ENCODE measurements at places on chromosomes 4 and X. TPM values are rescaled to one million over a fixed set of nuclear protein-coding genes. Genes with fewer than 3 reads are reported as not detected.

Gene PITX2
- 182 TPM for total RNA-seq

GRCh38 chrX:154918060-154918483 is 31.9 kb downstream of the F8A1 start:
- DNase-seq, result peak; percentile 79

DNA sequence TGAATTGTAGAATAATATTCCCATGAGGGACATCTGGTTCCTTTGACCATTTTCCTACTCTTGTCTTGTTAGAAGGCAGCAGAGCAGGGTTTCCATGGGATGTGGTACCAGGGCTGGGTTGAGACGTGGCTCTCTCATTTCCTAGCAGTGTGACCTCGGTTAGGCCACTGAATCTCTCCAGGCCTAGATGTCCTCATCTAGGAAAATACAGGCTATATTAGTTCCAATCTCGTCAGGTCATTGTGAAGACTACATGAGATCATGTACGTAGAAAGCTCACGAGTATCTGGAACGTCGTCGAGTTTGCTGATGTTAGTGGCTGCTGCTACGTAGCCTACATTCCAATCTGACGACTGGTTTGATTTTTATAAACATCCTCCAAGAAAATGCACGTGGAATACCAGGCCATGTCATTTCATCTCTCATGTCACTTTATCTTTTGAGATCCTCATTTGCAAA is 278.2 kb upstream of the GATB start:
- DNase-seq, result no peak

Gene CCSER1
- total RNA-seq, result 14.7 TPM

GRCh38 chrX:118346258-118347094 is 570 bp downstream of the WDR44 start:
- peak; percentile 44 for DNase-seq

DNA sequence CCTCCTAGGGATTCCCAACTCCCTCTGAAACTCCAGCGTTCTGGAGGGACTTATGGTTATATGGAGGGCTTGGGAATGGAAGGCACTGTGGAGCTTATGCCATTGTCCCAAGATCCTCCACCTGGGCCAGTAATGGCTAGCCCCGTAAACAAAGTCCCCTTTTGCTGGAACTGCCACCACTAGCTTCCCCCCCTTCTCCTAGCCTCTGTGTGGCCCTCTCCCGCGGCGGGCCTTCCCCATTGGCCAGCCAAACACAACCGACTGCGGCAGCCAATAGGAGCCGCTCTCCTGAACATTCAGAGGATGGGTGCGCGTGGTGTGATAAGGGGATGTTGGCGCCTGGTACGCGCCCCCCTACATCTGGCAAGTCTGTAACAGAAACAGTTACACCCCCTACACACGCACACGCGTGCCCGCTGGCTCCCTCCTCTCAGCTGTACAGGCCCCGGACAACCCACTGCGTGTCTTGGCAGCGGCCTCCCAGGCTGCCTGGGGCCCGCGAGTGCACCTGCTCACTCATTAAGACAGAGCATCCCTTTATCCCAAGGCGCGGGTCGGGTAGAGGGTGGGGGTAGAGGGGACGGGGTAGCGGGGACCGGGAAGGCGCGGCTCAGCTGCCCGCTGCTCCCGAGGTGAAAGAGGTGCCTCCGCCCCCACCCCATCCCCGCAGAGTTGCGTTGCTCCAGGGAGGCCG is 863 bp upstream of the RAB33A start:
- peak; percentile 51 for DNase-seq

Gene TLR2
- total RNA-seq, result 16.4 TPM

- no peak for DNase-seq
Observed at GRCh38 chrX:100098660-100099375, 311.3 kb downstream of the PCDH19 start.

GRCh38 chrX:70669120-70669519 is 224.5 kb downstream of the DLG3 start:
- DNase-seq, result no peak

DNA sequence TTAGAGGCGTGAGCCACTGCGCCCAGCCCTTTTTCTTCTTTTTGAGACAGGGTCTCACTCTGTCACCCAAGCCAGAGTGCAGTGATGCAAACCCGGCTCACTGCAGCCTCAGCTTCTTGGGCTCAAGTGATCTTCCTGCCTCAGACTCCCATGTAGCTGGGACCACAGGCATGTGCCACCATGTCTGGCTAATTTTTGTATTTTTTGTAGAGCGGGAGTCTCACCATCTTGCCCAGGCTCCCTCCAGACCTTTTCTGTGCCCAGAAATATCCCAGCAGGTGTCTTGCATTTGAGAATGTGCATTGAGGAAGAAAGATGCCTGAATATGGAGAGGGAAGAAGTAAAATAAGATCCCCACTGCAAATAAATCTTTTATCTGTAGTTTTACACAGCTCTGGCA is 58.7 kb downstream of the PPEF2 start:
- no peak for DNase-seq

DNA sequence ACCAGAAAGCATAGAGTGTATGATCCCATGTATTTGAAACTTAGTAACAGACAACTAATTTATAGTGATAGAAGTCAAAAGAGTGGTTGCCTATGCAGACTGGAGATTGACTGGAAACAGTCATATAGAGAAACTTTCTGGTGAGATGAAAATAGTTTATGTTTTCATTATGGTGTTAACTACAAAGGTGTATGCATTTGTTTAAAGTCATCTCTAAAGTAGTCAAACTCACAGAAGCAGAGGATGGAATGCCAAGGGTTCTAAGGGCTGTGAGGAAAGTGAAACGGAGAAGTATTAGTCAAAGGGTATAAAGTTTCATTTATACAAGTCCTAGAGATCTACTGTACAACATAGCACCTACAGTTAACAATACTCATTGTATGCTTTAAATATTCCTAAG is 45.8 kb downstream of the ENOX2 start:
- no peak for DNase-seq

GRCh38 chr4:136336479-136336878 is 1195.8 kb downstream of the PCDH18 start:
- DNase-seq, result no peak

- no peak for DNase-seq
Observed at GRCh38 chr4:183455431-183456195, 11.2 kb downstream of the CDKN2AIP start.

- no peak for DNase-seq
Observed at GRCh38 chr4:41507291-41507947, 30.5 kb upstream of the LIMCH1 start.

DNA sequence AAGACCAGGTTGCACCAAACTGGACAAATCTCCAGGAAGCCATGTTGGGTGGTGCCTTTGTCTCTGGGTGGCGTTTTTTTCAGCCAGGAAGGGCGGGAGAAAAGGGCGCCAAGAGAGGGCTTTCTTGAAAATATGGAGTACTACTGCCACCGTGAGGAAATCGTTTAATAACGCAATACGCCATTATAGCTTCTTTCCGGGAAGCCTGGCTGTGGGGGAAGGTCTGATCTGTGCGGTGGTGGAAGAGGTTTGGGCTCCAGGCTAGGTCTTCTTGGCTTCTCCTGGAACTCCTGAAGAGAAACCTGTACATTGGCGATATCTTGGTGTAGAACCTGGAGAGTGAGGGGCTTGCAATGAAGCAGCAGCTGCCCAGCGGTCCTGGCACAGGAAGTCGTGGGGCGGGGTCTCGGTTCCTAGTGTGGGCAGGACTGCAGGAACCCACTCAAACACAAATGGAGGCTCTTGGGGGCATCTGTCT is 202.7 kb downstream of the OR13H1 start:
- DNase-seq, result no peak

Gene PHKA1
- total RNA-seq, result 1.7 TPM

Gene PDHA1
- 50.1 TPM for total RNA-seq

GRCh38 chr4:186957952-186958555 is 234.4 kb upstream of the FAT1 start:
- DNase-seq, result no peak

GRCh38 chrX:102767287-102767686 is 46.7 kb downstream of the GPRASP3 start:
- DNase-seq, result no peak

Gene SPANXN2
- total RNA-seq, result not detected

- no peak for DNase-seq
Observed at GRCh38 chr4:178953447-178954120, 1511.3 kb upstream of the AGA start.

DNA sequence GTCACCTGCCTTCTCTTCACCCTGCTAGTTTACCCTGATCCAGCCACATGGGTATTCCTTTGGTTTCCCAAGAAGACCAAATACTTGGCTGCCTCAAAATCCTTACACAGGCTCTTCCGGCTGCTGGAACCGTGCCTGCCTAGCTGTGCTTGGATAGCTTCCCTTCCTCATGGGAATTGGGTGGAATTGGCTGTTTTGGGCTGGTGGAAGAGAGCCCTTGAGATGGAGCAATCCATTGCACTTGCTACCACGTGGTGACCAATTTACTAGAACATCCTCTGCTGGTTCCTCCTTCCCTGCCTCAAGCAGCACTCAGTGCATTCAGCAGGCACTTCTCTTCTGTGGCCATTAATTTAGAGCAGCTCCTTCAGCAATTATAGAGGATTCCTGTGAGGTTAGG is 119.3 kb upstream of the AP1S2 start:
- no peak for DNase-seq

Gene SMIM31
- 3.6 TPM for total RNA-seq

Measured in umbilical cord (tissue), 2 donors.